ENCODE measurements at places on chromosomes 6 and 20. TPM values are rescaled to one million over a fixed set of nuclear protein-coding genes. Genes with fewer than 3 reads are reported as not detected.

DNA sequence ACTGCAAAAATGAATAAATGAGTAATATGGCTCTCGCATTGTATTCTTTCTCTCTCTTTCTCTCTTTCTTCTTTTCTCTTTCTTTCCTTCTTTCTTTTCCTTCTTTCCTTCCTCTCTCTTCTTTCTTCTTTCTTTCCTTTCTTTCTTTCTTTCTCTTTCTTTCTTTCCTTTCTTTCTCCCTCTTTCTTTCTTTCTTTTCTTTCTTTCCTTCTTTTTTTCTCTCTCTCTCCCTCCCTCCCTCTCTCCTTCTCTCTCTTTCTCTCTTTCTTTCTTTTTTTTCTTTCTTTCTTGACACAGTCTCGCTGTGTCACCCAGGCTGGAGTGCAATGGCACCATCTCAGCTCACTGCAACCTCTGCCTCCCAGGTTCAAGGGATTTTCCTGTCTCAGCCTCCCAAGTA lies 20.3 kb upstream of the ELOVL5 start:
- DNase-seq: no peak

Gene HEY2
- total RNA-seq: 2.5 TPM

DNA sequence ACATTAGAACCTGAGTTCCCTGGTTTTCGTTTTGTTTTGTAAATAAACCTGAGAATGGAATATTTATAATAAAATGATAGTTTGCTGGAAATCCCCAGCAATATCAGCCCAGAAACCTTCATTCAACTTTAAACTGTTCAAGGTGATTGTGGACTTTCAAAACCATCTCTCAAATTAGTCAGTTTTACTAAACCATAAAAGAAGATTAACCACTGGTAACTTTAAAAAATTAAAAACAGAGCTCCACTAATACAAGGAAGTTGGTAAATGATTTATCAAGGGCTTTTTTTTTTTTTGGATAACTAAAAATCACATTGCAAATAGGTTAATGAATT lies 10.0 kb downstream of the MBOAT1 start:
- DNase-seq: no peak

GRCh38 chr6:127907960-127908640 lies 7.2 kb upstream of the THEMIS start:
- no peak for DNase-seq

DNA sequence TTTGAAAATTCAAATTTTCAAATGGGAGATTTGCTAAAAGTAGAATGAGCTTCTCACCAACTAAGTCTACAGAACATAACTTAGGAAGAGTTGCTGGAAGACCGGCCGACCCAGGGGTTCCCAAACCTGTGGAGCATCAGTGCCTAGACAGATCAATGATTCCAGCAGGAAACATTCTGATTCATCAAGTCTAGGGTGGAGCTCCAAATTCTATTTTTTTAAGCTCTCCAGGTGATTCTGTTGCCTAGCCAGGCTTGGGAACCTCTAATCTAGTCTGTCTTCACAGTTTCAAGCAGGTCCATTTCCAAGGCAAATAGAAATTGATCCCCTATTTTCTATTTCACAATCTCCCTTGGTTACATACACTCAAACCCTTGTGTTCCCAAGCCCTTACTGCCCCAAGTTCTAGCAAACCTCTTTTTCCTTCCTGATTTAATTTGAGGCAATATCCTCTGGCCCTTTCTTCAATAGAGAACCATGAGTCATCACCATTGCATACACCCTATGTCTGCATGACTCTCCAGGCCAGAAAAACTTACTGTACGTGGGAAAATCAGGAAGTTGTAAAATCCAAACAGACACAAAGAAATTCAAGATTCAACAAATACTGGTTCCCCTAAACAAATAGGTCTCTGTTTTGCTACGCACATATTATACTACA lies 8.9 kb downstream of the ATXN1 start:
- DNase-seq: no peak

Gene OOEP
- not detected for total RNA-seq

GRCh38 chr20:46004187-46004586 lies 4.5 kb upstream of the MMP9 start:
- no peak for DNase-seq

Gene EMILIN3
- total RNA-seq: 0.44 TPM
